Right lobe of liver (tissue), 6 donors: ENCODE measurements at places on chromosomes 5 and 9. TPM values are rescaled to one million over a fixed set of nuclear protein-coding genes. Genes with fewer than 3 reads are reported as not detected.

The SPINK6 gene
- not detected for total RNA-seq

The MELK gene
- 0.88 TPM for total RNA-seq

The PCDHGA11 gene
- total RNA-seq, result 1.6 TPM

The TMEM171 gene
- total RNA-seq, result 3.2 TPM

The APBA1 gene
- 19.7 TPM for total RNA-seq

The HTR4 gene
- not detected for total RNA-seq

The LCN15 gene
- total RNA-seq, result not detected

DNA sequence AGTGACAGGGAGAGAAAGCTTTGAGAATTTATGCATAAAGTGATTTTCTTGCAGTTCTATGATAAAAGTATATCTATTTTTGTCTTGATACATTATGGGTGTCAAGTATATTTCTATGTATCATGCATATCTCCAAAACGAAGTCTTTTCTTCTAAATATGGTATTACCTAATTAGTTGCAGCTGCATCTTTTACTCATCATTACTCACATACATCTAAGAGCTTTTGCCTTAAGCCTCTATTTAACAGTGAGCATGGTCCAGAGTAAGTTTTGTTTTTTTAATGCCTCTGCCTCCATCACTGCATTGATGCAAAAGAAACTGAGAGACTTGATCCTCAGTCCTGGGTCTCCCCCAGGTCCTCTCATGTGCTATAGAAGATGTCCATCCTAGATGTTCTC is 40.0 kb upstream of the SMC5 start:
- H3K4me3 ChIP-seq, result no peak overlapping the region
- no peak for DNase-seq
- no peaks in the 10 kb centered on the region for H3K27me3 ChIP-seq

GRCh38 chr5:143400541-143401226 is 2.8 kb downstream of the NR3C1 start:
- H3K4me3 ChIP-seq, result no peak overlapping the region
- H3K27ac ChIP-seq, result peak overlapping the region; percentile 98
- H3K27me3 ChIP-seq, result no peaks in the 10 kb centered on the region
- H3K36me3 ChIP-seq, result peaks cover 4% of the 10 kb centered on the region

GRCh38 chr5:178467205-178467567 is 123.0 kb downstream of the COL23A1 start:
- H3K4me1 ChIP-seq, result no peaks in the 10 kb centered on the region
- no peak overlapping the region for H3K4me3 ChIP-seq
- H3K27me3 ChIP-seq, result no peaks in the 10 kb centered on the region
- no peaks in the 10 kb centered on the region for H3K36me3 ChIP-seq
- DNase-seq, result no peak

DNA sequence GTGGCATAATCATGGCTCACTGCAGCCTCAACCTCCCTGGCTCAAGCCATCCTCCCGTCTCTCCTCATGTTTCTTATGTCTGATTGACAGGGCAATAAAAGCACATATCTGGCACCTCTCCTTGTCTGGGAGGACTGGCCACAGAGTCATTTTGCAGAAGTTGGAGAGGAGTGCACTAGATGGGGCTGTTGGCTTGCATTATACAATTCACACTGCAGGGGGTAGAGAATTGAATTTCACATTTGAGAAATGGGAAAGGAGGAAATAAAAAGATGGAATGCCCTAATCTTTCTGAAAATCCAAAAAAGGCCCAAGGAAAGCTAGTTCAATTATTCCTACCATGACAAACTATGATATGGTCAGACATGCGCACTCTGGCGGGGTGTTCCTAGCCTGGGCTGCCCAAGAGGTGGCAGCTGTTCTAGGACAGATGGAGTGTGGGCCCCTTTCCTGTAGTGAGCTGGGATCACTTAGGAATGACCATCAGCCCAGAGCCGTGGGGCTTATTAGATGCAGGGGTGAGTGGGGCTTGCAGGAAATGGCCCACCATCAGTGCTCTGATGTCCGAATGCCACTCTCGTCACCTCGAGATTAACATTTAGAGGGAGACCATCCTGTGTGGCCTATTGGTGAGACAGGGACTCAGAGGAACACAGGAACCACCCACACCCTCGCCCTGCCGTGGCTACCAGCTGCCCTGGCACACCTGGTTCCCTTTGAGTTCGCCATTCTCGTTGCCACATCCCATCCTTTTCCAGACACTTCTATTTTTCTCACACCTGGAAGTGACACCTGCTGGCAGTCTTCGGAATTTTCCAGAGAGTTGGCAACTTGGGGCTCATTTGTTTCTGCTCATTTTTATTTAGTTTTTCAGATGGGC is 21.8 kb upstream of the ANKRD18A start:
- no peak overlapping the region for H3K27ac ChIP-seq
- no peaks in the 10 kb centered on the region for H3K36me3 ChIP-seq
- no peaks in the 10 kb centered on the region for H3K4me1 ChIP-seq
- H3K27me3 ChIP-seq, result no peaks in the 10 kb centered on the region

GRCh38 chr5:73985145-73985544 is 359.1 kb downstream of the ARHGEF28 start:
- no peaks in the 10 kb centered on the region for H3K27me3 ChIP-seq
- no peak for DNase-seq
- H3K4me1 ChIP-seq, result peaks cover 11% of the 10 kb centered on the region
- no peak overlapping the region for H3K27ac ChIP-seq
- no peaks in the 10 kb centered on the region for H3K36me3 ChIP-seq

DNA sequence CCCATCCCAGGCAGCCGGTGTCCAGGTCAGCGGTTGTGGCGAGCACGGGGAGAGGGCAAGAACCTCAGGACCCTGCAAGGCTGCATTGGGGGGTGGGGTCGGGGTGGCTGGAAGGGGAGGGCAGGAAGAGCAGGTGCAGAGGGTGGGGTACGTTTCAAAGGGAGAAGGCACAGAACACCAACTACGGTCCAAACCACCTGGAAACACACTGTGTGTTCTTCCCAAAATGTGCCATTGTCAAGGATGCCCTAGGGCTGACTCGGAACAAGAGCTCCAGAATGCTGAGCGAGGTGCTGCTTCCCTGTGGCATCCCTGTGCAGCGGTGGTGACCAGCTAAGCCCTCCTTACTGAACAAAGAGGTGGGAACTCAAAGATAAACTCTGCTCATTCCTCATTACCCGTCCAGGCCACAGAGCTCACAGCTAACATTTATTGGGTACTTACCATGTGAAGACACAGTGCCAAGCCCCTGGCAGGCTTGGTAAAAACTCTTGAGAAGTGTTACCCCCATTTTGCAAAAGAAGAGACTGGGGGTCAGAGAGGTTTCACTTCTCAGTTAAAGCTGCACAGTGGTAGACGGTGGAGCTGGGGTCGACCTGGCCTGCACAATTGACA is 153.8 kb downstream of the COL23A1 start:
- no peaks in the 10 kb centered on the region for H3K27me3 ChIP-seq
- no peak overlapping the region for H3K27ac ChIP-seq
- H3K4me1 ChIP-seq, result no peaks in the 10 kb centered on the region
- no peaks in the 10 kb centered on the region for H3K36me3 ChIP-seq
- H3K4me3 ChIP-seq, result no peak overlapping the region

DNA sequence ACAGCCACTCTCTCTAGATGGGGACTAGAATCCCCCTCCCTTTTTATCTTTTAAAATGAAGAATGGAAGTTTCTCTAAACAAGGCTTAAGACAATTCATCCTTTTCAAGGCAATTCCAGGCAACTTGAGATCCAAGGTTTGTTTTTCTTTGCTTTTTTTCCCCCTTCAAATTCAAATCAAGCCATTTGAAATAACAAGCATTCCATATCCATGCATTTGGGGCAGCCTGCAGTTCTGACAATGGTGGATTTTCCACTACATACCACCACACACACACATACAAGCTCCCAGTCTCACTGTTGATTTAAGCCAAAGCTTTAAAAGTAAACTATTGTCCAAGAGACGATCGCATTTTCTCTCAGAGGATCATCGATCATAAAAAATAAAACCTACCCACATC is 424 bp downstream of the INSYN2B start:
- H3K4me1 ChIP-seq, result no peaks in the 10 kb centered on the region
- H3K27ac ChIP-seq, result no peak overlapping the region
- no peak overlapping the region for H3K4me3 ChIP-seq
- peaks cover 3% of the 10 kb centered on the region for H3K27me3 ChIP-seq

- no peaks in the 10 kb centered on the region for H3K27me3 ChIP-seq
- H3K36me3 ChIP-seq, result no peaks in the 10 kb centered on the region
- no peak overlapping the region for H3K27ac ChIP-seq
Measured at GRCh38 chr9:81626511-81626910, 62.8 kb downstream of the TLE1 start.

DNA sequence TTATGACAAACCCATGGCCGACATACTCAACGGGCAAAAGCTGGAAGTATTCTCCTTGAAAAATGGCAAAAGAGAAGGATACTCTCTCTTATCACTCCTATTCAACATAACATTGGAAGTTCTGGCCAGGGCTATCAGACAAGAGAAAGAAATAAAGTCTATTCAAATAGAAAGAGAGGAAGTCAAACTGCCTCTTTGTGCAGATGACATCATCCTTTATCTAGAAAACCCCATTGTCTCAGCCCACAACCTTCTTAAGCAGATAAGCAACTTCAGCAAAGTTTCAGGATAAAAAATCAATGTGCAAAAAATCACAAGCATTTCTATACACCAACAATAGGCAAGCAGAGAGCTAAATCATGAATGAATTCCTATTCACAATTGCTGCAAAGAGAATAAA is 1799.9 kb upstream of the ACO1 start:
- H3K4me1 ChIP-seq, result no peaks in the 10 kb centered on the region
- H3K4me3 ChIP-seq, result no peak overlapping the region
- no peak for DNase-seq
- no peaks in the 10 kb centered on the region for H3K27me3 ChIP-seq

- H3K27ac ChIP-seq, result no peak overlapping the region
- DNase-seq, result no peak
- no peaks in the 10 kb centered on the region for H3K4me1 ChIP-seq
- H3K4me3 ChIP-seq, result no peak overlapping the region
Measured at GRCh38 chr9:116741086-116741740, 54.1 kb downstream of the TRIM32 start.

DNA sequence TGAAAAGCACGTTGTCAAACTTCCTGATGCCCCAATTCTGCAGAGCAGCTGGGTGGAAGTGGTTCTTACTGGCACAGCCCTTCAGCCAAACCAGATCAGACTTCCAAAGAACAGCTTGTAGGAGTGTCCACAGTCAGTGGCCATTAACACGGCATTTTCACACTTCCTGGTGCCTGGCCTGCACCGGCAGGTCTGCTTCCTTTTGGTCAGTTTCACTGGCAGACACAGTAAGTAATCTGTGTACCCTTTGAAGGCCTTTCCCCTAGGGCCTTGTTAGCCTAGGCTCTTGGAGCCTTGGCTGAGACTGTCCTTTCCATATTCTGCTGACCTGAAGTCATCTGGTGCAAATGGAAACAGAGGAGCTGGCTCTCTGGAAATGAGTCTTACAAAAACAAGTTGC is 297.5 kb upstream of the TNC start:
- H3K27ac ChIP-seq, result no peak overlapping the region
- no peaks in the 10 kb centered on the region for H3K4me1 ChIP-seq
- H3K27me3 ChIP-seq, result no peaks in the 10 kb centered on the region
- H3K4me3 ChIP-seq, result no peak overlapping the region
